Tongue (tissue), 3 donors: ENCODE measurements at places on chromosomes 3 and 15. TPM values are rescaled to one million over a fixed set of nuclear protein-coding genes. Genes with fewer than 3 reads are reported as not detected.

DNA sequence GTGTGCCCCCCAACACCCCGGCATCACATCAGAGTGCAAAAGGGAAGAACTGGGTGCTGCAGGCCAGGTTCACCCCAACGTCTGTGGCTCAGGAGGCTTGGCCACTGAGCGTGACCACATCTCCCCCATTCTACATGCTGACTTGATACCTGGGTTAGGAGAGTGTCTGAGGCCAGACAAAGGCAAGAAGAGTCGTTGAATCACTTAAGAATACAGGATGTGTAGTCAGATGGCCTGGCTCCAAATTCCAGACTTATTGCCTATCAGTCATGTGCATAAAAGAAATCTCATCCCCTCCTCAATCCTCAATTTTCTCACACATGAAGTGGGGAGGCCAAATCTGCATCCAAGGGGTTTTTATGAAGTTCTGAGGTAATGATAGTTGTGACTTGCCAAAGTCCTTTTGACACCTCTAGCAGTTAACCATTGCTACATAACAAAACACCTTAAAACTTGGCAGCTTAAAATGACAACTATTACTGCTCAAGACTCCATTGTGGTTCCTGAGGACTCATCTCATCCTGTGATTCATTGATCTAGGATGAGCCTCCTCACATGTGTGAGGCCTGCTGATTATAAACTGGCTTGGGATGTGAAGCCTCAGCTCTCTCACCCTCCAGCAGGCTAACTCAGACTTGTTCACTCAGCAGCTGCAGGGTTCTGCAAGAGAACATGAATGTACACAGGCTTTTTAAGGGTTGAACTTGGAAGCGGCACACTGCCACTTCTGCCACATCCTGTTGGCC, 138.8 kb upstream of the TLE3 start:
- DNase-seq = no peak

DNA sequence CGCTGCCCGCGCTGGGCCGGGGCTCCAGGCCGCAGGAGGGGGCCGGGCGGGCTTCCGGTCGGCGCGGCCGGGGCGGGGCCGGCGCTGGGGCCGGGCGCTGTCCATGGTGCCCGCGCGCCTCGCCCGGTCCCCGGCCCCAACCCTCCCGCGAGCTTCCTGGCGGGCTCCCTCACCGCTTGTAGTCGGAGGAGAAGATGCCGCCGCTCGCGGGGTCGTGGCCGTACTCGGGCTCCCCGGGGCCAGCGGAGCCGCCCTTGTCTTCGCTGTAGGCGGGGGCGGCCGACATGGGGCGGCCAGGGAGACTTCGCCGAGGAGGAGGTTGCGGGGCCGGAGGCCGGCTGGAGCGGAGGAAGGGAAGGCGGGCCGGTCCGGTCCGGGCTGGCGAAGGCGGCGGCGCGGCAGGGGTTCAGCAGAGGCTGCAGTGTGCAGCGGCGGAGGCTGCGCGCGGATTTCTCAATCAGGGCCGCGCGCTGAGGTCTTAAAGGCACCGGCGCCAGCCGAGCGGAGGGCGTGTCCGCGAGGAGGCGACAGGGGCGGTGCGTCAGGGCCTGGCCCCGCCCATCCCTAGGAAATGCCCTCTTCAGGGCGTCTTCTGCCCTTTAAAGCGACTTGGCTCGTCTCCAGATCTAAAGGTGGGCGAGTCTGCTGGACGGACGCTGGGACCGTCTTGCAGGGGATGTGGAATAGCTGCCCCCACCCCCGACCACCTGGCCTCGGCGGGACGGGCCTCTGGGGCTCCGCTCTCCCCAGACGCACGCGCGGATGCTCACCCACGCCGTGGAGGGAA, at the start of gene AP3B2:
AP3B2 (minus strand) TSS at position 455 of the 787 bp plus-strand sequence; CDS start at position 286, 169 bp downstream.
- DNase-seq = peak; percentile 81

DNA sequence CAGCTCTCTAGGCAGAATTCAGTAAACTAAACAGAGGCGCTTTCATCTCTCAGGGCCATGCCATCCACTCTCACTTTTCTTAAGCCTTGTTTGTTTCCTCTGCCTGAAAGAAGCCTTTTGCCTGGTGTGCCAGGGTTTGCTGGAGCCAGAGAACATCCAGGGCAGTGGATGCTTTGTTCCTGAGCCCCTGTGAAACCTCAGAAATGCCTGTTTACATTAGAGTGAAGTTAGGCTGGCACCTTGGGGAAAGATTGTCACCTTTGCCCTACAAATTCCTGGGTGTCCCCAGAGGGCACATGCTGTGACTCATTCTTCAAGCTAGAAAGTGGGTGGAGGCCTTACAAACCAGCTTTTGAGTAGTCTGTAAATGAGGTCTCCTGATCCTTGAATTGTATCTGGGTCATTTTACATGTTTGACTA, 10.7 kb upstream of the TRAK1 start:
- DNase-seq = no peak

DNA sequence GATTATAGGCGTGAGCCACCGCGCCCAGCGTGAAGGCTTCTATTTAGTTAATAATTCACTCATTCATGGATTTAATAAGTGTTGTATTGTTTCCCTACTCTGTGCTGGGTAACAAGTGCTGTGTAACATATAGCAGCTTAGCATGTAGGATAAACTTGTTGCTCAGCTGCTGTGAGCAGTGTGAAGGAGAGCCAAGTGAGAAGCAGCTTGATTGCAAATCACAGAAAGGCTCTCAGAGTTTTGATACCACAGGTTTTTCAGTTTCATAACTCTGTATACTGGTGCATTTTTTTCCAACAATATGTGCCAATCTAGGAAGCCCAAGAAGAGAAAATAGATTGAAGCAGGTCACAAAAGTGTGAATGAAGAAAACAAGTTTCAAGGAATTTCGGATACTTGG, 48.4 kb downstream of the AGTR1 start:
- no peak for DNase-seq

- no peak for DNase-seq
Observed at GRCh38 chr3:43755516-43756200, 64.9 kb downstream of the ABHD5 start.

- peak; percentile 78 for DNase-seq
Observed at GRCh38 chr15:62833646-62834045, 208.9 kb upstream of the TPM1 start.

DNA sequence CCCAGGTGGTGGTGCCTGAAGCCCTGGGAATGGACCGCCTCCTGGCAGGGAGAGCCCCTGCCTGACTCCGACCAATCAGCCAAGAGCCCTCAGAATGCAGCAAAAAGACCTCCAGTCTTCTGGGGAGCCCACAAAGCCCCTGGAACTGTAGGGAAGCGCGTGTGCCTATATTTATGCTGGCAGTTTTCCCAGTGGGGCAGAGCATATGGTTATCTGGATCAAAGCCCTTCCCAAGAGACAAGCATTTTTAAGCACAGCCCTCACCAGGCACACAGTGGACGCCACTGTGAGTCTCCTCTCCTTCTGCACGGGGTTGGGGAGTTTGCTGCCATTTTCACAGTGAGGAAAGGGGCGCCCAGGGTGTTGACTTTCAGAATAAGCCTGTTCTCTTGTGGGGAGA, 80.9 kb upstream of the RPL32 start:
- DNase-seq = peak; percentile 56

DNA sequence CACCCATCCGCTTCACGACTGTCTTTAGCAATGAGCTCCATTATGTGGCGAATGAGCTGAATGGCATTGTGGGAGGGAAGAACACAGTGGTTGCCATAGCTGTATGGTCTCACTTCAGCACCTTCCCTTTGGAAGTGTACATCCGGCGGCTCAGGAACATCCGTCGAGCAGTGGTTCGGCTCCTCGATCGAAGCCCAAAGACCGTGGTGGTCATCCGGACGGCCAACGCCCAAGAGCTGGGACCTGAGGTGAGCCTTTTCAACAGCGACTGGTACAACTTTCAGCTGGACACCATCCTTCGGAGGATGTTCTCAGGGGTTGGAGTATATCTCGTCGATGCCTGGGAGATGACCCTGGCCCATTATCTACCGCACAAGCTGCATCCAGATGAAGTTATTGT, 27.8 kb upstream of the NFKBIZ start:
- no peak for DNase-seq

DNA sequence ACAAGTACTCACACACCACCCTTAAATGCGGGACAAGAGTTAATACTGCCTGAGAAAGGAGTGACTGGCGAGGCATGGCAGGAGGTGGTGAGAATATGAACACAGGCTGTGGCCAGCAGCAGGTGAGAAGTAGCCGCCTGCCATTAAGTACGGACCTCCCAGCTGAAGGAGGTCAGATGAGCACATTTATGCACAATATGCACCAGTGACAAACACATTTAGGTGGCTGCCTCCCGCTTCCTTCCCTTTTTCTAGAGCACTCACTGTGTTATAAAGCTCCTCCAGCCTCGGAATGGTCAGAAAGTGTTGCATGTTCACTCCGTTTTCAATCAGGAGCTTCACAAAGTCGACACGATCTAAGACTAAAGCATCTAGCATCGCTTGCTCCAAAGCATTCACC, 52.4 kb downstream of the TRPM1 start:
- DNase-seq = no peak

DNA sequence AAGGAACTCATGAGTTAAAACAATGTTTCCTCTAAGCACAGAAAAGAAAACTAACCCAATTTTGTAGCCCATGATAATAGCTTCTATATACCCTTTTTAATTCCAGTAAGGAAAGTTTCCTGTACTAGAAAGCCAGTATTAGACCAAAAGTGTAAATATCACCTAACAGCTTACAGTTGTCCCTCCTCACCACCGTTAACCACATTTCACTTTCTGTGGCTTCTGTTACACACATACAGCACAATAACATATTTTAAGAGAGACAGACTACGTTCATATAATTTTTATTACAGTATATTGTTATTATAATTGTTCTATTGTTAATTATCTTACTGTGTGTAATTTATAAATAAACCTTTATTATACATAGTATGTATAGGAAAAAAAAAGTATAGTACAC, 74.1 kb downstream of the ZNF280D start:
- no peak for DNase-seq

DNA sequence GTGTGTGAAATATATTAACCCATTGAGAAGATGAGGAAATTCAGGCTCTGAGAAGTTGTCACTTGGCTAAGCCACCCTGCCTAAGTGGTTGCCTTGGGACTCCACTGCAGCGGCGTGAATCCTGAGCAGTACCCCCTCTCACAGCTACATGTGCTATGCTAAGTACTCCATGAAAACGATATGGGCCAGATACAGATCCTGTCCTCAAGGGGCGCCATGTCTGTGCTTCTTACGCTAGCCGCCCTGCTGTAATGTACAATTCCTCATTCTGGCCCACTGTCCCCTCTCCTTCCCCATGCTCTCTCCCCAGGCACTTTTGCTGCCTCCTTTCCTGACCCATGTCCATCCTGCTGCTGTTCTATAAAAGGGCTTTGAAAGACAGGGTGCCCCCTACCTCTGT, 140.3 kb downstream of the FEZF2 start:
- no peak for DNase-seq

DNA sequence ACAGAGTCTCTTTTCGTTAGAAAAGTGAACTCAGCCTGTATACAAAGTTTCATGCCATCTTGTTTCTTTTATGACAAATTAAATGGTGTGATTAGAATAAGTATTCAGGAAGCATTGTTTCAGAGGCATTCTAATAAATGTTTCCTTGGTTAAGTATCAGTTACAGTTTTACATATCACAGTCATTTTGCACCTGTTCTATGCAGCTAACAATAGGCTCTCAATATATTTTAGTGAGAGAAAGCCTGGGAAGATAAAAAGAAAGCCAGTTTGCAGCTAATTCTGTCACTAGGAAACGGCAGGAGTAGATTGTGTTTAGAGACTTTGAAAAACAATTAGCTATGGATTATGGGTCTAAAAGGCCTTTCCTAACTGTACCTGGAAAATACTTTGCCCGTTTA, 252.8 kb downstream of the ZIC1 start:
- peak; percentile 41 for DNase-seq

DNA sequence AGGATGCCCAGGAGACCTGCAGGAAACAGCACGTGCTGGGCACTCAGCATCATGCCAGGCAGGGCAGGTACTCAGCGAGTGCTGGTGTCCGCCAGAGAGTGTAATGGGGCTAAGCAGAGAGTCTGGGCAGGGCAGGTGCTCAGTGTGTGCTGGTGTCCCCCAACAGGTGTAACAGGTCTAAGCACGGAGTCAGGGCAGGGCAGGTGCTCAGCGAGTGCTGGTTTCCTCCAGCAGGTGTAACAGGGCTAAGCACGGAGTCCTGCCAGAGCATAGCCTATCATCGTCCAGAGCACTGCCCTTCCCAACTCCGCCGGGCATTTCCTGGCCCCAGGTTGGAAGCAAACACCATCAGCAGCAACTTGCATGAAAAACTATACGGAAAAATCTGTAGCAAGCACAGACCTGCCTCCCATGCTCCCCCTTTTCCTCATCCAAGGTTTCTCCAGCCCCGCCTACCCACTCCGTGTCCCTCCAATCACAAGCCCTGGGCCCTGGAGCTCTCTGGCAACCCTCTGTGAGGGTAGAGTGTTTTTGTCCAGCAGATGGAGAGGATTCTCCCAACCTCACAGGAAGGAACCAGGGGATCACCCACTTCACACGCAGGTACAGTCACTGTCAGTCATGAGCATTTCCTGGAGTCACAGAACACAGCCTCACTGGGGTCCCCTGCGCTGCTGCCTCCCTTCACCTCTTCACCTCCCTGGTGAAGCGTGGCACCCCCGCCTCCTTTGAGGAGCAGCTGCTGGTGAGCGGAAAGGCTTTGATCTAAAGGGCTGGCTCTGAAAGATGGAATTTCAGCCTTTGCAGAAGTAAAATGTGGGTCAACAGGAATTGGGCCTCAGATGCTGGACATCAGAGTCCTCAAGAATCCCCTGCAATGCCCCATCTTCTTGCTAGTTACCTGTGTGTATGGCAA, 302.5 kb downstream of the OCA2 start:
- no peak for DNase-seq

- peak; percentile 17 for DNase-seq
Observed at GRCh38 chr3:99562138-99562537, 76.3 kb upstream of the COL8A1 start.

DNA sequence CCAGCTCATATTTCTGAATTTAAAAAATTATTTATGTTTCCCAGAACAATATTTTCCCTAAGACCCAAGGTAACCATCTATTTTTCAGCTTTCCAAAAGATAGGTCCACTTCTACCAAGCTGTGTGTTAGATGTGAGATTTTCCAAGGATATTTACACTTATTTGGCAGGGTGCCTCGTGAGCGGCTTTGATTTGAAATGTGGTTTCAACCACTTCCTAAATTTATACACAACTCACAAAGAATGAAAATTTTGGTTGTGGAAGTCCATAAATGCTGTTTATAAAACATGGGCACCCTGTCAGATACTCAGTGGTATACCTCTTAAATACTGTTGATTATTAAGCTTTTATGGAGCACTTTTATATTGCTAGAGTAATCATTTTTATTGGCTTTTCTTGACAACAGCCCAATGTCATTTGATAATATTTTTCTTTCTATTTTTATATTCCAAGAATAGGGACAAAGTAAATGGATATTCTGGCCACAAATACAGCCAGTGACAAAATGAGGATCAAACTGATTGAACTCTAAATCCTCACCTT, 57.6 kb downstream of the GAP43 start:
- DNase-seq = no peak

TGM4 gene
- not detected for total RNA-seq

MESP1 gene
- total RNA-seq = 0.31 TPM

SERPINI2 gene
- 2.2 TPM for total RNA-seq

PLSCR5 gene
- total RNA-seq = not detected

GNAT1 gene
- total RNA-seq = not detected

HAUS2 gene
- 46.2 TPM for total RNA-seq
